GM23248 (cell line): ENCODE measurements at places on chromosomes 3 and 15. TPM values are rescaled to one million over a fixed set of nuclear protein-coding genes. Genes with fewer than 3 reads are reported as not detected.

- peak; percentile 39 for DNase-seq
- H3K27ac ChIP-seq, result no peak overlapping the region
Observed at GRCh38 chr15:78040653-78041244, 36.8 kb downstream of the TBC1D2B start.

DNA sequence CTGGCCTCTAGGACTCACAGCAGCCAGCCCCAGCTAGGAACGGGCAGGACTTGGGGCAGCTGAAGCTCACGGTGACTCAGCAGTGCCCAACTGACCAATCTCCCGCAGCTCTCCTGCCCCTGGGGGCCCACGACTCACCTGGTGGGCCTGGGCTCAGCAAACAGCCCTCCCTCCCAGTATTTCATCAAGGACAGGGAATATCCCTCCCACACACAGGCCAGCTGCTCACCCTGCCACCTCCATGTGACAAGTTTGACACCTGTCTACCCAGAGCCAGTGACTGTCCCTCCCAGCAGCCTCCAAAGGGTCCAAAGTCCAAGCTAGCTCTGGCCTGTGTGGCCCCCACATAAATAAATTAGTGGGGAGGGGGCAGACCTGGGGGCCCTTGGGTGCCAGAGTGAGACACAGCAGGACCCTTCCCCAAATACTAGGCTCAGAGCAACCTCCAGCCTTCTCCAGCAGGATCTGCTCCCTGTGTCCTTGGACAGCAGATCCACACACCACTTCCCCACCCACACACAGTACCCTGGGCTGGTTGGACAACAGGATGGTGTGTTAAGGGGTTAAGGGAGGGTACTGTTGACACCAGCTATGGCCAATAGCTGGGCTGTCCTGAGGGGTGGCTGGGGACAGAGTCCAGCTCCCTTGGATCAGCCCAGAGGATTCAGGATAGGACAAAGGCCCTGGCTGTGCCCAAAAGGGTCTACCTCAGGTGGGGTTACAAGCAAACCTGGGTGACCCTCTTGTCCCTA, 4.3 kb downstream of the GNAT1 start:
- DNase-seq, result peak; percentile 54
- H3K4me3 ChIP-seq, result no peak overlapping the region
- H3K27me3 ChIP-seq, result peaks cover 44% of the 10 kb centered on the region
- H3K36me3 ChIP-seq, result no peaks in the 10 kb centered on the region

ZIC1 gene
- polyA plus RNA-seq, result 14.0 and 15.5 TPM in 2 replicates

DNA sequence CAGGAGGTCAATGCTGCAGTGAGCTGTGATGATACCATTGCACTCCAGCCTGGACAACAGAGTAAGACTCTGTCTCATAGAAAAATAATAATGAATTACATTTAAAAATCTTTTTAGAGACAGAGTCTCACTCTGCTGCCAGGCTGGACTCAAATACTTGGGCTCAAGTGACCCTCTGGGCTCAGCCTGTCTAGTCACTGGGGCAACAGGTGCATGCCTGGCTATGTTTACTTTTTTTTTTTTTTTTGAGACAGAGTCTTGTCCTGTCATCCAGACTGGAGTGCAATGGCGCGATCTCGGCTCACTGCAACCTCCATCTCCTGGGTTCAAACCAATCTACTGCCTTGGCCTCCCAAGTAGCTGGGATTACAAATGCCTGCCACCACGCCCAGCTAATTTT, 8.0 kb upstream of the PLEKHO2 start:
- H3K4me1 ChIP-seq, result no peaks in the 10 kb centered on the region
- no peak overlapping the region for H3K27ac ChIP-seq
- H3K36me3 ChIP-seq, result no peaks in the 10 kb centered on the region
- H3K4me3 ChIP-seq, result no peak overlapping the region

DNA sequence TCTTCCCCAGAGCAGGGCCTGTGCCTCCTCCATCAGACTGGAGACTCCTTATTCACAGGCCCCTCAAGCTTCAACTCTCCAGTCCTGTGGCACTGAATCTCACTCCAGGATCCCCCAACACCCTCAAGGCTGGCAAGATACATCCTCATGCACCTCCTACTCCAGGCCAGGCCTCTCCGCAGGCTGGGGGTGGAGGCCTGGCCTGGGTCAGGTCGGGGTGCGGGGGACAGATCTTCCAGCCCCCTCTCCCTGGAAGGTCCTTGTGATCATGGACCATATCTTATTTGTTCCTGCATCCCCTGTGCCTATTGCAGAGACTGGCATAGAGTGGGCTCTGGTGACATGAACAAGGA, 147.3 kb downstream of the SMAD6 start:
- no peaks in the 10 kb centered on the region for H3K36me3 ChIP-seq
- H3K27me3 ChIP-seq, result no peaks in the 10 kb centered on the region
- no peak for DNase-seq
- peaks cover 13% of the 10 kb centered on the region for H3K4me1 ChIP-seq

- H3K4me3 ChIP-seq, result no peak overlapping the region
- no peaks in the 10 kb centered on the region for H3K36me3 ChIP-seq
- no peak for DNase-seq
- H3K27ac ChIP-seq, result no peak overlapping the region
Observed at GRCh38 chr3:141164852-141165251, 66.8 kb upstream of the PXYLP1 start.

- no peak for DNase-seq
- no peaks in the 10 kb centered on the region for H3K27me3 ChIP-seq
- H3K4me1 ChIP-seq, result no peaks in the 10 kb centered on the region
- H3K36me3 ChIP-seq, result no peaks in the 10 kb centered on the region; the same call in 1 of the 2 replicates
Observed at GRCh38 chr15:68211656-68212320, 6.7 kb upstream of the CALML4 start.

- H3K4me1 ChIP-seq, result no peaks in the 10 kb centered on the region
- DNase-seq, result no peak
- no peak overlapping the region for H3K4me3 ChIP-seq
- 0 out of 2 replicates have a peak, but pooled peaks cover 3% of the 10 kb centered on the region for H3K27me3 ChIP-seq
- no peaks in the 10 kb centered on the region for H3K36me3 ChIP-seq
Observed at GRCh38 chr15:100880897-100881242, 1.2 kb downstream of the ALDH1A3 start.

TSPAN3 gene
- polyA plus RNA-seq, result 307 and 320 TPM in 2 replicates

DNA sequence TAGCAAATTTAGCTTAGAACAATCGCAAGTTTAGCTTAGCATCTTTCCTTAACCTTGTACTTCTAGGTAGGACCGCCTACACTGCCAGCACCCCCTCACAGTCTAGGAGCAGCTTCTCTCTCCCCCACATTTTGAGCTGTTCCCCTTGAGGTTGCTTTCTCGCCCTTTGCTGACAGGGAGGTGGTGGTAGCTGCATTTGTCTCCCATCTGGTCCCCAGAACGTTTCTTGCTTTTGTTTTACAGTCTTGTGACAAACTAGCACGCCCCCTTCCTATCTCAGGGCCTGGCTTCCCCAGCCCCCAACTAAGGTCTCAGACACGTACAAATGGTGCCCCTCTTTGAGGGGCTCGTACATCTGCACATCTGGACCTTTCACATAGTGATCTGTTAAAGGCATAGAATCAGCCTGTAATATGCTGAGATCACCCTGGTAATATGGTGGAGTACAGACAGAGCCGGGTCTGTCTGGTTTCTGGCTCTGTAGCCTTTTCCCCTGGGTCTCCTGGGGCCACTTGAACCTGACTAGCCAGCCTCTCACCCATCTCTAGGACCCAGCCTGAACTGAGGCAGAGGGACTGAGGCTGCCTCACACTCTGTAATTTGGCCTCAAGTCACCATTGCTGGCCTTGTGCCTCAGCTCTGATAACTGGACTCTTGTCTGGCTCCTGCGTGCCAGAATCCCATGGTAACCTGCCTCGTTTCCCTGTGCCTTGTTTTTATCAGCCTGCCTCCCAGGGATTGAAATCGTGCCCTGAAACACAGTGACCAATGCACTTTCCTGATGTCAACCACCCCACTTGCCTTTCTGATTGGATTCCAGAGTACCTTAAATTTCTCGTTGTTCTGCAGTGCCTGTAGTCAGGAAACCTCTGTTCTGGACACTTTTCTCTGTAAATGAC, 27.7 kb downstream of the CRTC3 start:
- H3K4me3 ChIP-seq, result no peak overlapping the region
- H3K36me3 ChIP-seq, result no peaks in the 10 kb centered on the region
- no peaks in the 10 kb centered on the region for H3K27me3 ChIP-seq
- peak overlapping the region; percentile 91 for H3K27ac ChIP-seq
- H3K4me1 ChIP-seq, result peaks cover 71% of the 10 kb centered on the region

GRCh38 chr3:189516039-189516438, 115.2 kb upstream of the TP63 start:
- H3K4me3 ChIP-seq, result no peak overlapping the region
- H3K4me1 ChIP-seq, result peaks cover 6% of the 10 kb centered on the region; the same call in 1 of the 2 replicates
- no peaks in the 10 kb centered on the region for H3K27me3 ChIP-seq
- DNase-seq, result peak; percentile 64

C2CD4A gene
- polyA plus RNA-seq, result not detected in 2 replicates

- H3K36me3 ChIP-seq, result no peaks in the 10 kb centered on the region
- H3K27ac ChIP-seq, result no peak overlapping the region
- no peaks in the 10 kb centered on the region for H3K27me3 ChIP-seq
- peak; percentile 63 for DNase-seq
- no peak overlapping the region for H3K4me3 ChIP-seq
Observed at GRCh38 chr15:76470691-76471090, 134.1 kb downstream of the ISL2 start.

- peak overlapping the region; percentile 76 for H3K4me3 ChIP-seq
- H3K27me3 ChIP-seq, result no peaks in the 10 kb centered on the region
Observed at GRCh38 chr3:72888546-72889309, 882 bp downstream of the GXYLT2 start.

- peaks cover 9% of the 10 kb centered on the region for H3K4me1 ChIP-seq
- peaks cover 13% of the 10 kb centered on the region; the same call in 1 of the 2 replicates for H3K36me3 ChIP-seq
- no peak for DNase-seq
- no peak overlapping the region for H3K4me3 ChIP-seq
- no peak overlapping the region for H3K27ac ChIP-seq
Observed at GRCh38 chr3:15303728-15304127, 28.7 kb downstream of the SH3BP5 start.
